NCI-H510A (cell line): ENCODE measurements at places on chromosomes 16 and 17.

- peak; percentile 71 for DNase-seq
Observed at GRCh38 chr17:39144416-39144840, 7.0 kb downstream of the PLXDC1 start.

DNA sequence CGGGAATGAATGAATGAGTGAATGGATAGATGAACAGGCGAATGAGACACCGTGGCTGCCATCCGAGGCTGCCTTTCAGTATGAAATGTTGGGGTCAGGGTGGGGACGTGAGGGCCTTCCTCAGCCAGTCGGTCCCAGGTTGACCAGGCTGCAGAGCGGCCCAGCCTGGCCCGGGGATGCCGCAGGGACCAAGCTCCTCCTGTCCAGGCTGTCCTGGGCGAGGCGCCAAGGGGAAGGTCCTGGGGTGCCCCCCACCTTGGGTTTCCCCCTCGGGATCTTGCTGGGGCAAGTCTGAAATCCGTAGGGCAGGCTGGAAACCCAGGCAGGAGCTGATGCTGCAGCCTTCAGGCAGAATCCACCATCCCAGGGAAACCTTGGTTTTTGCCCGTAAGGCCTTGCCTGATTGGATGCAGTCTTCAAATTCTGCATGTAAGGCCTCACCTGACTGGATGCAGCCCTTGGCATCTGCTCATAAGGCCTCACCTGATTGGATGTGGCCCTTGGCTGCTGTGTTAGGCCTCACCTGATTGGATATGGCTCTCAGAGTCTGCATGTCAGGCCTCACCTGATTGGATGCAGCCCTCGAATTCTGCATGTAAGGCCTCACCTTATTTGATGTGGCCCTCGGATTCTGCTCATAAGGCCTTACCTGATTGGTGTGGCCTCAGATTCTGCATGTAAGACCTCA lies 61.7 kb upstream of the ZNF469 start:
- DNase-seq: no peak

- DNase-seq: no peak
Observed at GRCh38 chr17:60372790-60373483, 19.0 kb downstream of the USP32 start.

DNA sequence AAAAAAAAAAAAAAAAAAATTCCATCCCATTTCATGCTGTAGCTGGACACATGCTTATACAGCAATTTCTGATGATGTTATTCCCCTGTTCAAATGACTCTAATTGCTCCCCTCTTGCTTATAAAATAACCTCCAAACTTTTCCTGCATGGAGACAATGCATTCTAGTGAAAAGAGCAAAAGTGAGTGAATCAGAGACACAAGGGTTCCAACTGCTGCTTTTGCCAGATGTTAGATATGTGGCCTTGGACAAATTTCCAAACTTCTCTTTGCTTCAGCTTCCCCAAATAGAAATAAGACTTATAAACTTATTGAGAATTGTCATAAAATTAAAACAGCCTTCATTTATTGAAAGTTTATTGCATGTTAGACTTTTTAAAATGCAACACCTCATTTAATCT lies 65.0 kb upstream of the AXIN2 start:
- no peak for DNase-seq

DNA sequence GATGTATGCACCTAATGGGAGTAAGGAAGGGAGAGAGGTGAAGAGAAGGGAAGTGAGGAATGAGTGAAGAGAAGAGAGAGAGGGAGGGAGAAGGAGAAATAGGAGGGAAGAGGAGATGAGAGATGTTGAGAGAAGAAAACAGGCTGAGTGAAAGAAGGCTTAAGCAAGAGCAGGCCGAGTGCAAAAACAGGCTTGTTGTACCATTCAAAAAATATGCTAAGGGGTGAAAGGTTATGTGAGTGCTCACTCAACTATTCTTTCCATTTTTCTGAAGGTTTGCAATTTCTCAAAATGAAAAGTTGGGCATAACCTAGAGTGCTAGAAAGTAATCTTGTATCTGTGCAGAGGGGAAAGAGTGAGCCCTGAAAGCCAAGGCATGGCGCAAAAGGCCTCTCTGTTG lies 22.9 kb downstream of the RPGRIP1L start:
- DNase-seq: no peak

DNA sequence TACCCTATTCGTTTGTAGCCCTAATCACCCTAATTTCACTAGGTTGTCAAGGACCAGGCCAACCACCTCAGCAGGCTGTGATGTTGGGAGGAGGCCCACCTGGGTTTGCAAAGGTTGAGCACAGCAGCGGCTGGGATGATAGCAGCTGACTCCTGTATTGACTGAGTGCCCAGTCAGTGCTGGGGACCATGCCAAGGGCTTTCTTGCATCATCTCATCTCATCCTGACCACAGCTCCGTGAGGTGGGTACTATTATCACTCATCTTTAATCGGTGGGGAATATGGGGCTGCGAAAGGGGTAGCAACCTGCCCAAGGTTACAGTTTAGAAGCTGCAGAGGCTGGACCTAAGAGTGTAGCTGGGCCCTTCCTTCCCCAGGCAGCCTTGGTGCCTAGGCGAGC lies 11.7 kb downstream of the ATPAF2 start:
- DNase-seq: no peak

DNA sequence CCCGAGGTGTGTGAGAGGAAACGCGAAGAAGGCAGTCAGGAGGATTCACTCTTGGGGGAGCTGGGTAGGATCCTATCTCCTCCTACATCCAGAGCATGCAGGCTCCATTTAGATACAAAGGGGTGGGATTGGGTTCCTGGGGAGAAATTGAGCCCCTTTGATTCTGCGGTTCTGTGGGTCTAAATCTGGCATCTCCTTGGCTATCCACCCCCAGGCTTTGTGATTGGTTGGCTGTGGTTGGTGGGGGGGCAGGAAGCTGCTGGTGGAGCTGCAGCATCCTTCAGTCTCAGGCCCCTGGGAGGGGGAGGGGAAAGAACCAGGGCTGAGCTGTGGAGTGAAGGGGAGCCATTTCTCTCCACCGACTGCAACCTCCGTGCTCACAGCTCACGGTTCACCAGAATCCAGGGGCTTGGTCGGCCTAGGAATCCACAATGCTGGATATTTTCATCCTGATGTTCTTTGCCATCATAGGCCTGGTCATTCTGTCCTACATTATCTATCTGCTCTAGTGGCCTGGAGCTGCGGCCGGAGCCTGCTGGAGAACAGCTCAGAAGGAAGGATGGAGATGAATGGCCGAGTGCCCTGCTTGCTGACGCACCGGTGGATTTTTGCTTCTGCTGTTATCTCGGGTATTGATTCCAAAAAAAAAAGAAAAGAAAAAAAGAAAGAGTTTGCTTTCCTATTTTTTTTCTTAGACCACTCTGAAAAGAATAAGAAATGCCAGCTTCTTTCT lies at the start of gene LASP1NB:
Gene LASP1NB (plus strand): TSS at position 352 of the 733 bp plus-strand sequence.
- DNase-seq: no peak
